ENCODE measurements at places on chromosomes 4 and X.
A peak's percentile ranks its signal among the peaks of the same experiment; 100 is the strongest.

GRCh38 chrX:148929686-148930085 is 429.3 kb downstream of the AFF2 start:
- DNase-seq = peak; percentile 2

DNA sequence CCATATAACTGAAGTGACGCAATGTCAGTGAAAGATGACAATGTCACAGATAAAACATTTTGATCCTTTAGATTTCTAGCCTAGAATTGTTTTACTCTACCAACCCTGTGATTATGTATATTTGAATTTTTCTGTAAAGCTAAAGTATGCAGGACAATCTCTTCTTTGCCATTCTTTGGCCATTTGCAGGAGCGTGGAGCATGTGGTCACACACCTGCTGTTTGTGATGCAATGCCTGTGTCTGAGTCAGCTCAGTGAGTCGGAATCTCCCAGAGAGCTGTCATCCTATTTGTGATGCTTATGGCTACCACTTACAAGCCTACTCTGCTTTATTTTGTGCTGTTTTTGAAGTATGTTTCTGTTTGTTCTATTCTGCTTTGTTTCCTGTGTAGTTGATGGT is 214.5 kb downstream of the NAF1 start:
- DNase-seq = no peak

GRCh38 chr4:35789899-35790574 is 454.3 kb downstream of the ARAP2 start:
- DNase-seq = no peak

DNA sequence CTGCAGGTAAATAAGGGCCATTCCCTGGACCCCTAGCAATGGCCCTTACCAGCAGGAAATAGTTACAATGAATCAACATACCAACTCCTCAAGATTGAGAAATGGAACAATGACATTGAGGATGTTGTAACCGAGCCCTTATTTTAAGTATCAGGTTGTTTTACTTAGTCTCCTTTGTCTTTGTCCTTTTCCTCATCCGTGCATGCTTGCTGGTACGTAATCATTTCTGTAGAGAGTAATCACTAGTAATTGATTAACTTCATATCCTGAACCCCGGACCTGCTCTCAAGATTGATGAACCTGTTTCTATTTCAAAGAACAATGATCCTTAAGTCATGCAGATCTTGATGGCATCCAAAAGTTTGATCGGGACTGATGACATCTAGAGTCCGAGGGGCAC is 98.6 kb upstream of the LANCL3 start:
- no peak for DNase-seq

DNA sequence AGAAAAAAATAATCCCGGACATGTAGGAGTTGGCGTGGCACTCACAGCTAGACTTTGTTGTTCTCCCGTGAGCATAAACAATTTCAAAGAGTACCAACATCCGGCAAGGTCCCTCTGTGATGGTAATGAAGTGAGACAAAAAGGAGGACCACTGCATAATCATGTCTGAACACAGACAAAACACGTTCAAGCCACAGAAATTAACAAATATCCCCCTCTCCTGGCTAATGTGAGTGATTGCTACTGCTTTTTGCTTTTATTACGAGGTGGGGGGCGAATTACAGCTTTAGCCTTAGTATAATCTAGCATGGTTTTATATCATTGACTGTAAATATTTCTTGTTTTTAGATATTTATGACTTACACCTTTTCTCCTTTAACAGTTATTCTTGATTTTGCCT is 118.5 kb downstream of the PLS3 start:
- no peak for DNase-seq

GRCh38 chr4:76309939-76310550 is 3.5 kb downstream of the STBD1 start:
- no peak for DNase-seq
